NCI-H69 (cell line): ENCODE measurements at places on chromosomes 6 and 20.

DNA sequence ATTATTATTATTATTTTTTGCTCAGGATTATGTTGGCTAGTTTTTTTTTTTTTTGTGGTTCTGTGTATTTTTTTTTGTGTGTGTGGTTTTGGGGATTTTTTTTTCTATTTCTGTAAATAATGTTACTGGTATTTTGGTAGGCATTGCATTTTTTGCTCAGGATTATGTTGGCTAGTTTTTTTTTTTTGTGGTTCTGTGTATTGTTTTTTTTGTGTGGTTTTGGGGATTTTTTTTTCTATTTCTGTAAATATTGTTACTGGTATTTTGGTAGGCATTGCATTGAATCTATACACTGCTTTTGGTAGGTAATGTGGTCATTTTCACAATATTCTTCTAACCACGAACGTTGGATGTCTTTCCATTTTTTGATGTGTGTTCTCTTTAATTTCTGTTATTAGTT, 17.4 kb downstream of the PHF3 start:
- no peak for DNase-seq

DNA sequence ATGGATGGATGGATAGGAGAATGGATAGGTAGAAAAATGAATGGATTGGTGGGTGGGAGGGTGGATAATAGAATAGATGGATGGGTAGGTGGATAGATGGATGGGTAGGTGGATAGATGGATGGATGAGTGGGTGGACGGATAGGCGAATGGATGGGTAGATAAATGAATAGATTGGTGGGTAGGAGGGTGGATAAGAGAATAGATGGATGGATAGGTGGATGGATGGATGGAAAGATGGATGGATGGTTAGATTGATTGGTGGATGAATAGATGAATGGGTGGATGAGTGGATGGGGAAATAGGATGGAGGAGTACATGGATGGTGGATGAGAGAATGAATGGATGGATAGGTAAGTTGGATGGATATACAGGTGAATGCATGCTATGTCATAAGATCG, 110.5 kb downstream of the CEBPB start:
- DNase-seq, result no peak

GRCh38 chr6:32194388-32194787, 1.9 kb upstream of the GPSM3 start:
- no peak for DNase-seq

GRCh38 chr6:122622479-122622878, 12.3 kb downstream of the PKIB start:
- DNase-seq, result peak; percentile 99

DNA sequence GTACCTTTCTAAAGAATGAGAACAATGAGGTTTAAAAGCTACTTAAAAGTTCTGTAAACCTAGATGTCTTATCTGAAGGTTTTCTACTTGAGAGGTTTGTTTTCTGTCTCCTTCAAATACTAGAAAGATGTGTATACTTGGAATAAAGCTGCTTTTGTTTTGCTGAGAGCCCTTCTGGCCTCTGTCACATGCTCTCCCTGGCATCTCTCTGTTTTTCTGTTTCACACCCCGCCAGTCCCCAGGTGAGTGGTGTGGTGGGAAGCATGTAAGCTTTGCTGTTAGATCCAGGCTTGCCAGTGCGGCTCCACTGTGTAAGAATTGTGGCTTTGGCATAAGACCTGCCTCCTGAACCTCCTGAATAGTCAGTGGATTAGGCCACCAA, 56.8 kb downstream of the SNX9 start:
- DNase-seq, result no peak

GRCh38 chr6:92979281-92979680, 440.1 kb downstream of the EPHA7 start:
- peak; percentile 38 for DNase-seq

- no peak for DNase-seq
Observed at GRCh38 chr6:96889146-96889545, 8.5 kb downstream of the NDUFAF4 start.

GRCh38 chr6:136669299-136669699, 119.1 kb upstream of the MAP7 start:
- peak; percentile 69 for DNase-seq

GRCh38 chr20:51388756-51389542, 153.6 kb downstream of the NFATC2 start:
- DNase-seq, result no peak

DNA sequence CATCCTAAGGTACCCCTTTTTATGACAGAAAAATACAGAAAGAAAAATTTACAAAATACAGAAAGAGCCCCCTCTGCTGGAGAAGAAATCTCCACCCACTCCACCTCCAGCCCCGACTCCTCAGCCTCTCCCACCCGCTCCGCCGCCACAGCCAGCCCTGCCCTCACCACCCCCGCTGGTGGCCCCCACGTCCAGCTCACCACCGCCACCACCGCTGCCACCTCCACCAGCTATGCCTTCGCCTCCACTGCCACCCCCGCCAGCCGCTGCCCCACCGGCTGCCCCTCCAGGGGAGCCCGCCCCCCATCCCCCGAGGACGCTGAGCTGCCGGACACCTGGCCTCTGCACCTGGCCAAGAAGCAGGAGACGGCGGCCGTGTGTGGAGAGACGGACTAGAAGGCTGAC, 17.7 kb downstream of the WFDC2 start:
- DNase-seq, result peak; percentile 7

DNA sequence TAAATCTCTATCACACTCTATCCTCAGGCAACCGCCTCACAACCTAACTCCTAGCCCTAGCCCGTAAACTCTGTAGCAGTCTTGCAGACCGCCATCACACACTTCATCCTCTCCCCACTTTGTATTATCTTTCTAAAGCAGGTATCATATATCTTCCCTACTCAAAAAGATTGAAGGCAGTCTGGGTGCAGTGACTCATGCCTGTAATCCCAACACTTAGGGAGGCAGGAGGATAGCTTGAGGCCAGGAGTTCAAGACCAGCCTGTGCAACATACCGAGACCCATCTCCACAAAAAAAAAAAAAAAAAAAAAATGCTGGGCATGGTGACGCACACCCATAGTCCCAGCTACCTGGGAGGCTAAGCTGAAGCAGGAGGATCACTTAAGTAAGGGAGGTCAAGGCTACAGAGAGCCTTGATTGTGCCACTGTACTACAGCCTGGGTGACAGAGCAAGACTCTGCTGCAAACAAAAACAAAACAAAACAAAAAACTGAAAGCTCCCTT, 22.9 kb downstream of the RANBP9 start:
- DNase-seq, result no peak

- no peak for DNase-seq
Observed at GRCh38 chr20:57476084-57476526, 48.8 kb downstream of the CTCFL start.

GRCh38 chr6:35018746-35019145, 122.4 kb downstream of the TCP11 start:
- DNase-seq, result no peak

GRCh38 chr6:144340541-144341371, 55.6 kb downstream of the UTRN start:
- no peak for DNase-seq

GRCh38 chr20:18747090-18747489, 66.5 kb upstream of the SCP2D1 start:
- no peak for DNase-seq

DNA sequence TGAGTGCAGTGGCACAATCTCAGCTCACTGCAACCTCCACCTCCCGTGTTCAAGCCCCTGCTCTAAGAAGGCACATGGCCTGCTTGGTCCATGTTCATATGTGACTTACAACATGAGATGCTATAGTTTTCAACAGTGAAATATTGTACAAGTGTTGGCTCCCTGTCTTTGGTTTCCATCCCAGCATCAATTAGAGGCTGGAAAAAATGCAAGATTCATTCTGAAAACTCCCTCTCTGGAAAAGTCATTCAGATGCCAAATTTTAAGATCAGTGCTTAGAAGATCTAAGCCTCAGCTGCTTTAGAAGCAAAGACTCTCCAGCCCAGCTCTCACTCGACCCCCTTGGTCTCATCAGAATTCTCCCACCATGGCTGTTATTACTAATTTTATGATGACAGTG, 398.9 kb downstream of the KIF16B start:
- DNase-seq, result no peak

DNA sequence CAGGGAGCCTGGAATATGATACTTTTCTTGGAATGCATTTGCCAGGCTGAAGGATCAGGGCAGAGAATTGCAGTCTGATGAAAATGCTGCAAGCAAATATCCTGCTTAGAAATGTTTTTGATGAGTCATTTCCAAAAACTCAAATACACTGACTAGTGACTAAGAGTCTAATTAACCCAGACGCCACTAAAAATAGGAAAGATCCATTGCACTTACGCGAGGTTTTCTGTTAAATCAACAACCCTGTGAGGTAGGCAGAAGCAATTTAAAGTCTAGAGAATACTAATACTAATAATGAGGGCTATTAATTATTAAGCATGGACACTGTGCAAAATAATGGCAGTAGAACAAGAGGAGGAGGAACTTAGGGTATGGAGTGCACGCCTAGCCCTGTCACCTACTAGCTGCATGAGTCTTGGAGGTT, 130.1 kb upstream of the DOK5 start:
- DNase-seq, result peak; percentile 2

DNA sequence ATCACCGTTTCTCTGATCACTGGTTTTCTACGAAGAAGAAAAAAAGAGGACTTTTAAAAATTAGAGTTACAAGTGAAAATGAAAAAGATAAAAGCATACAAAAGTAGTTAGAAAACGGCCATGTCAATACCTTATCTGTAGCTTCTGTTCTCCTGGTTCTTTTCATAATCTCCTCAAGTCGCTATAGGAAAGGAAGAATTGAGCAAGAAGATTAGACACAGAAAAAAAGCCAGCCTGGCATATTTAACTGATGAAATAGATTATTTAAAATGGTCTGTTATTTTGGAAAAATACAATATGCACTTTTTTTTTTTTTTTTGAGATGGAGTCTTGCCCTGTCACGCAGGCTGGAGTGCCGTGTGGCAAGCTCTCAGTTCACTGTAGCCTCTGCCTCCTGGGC, 70.2 kb upstream of the BCLAF1 start:
- DNase-seq, result no peak

- peak; percentile 13 for DNase-seq
Observed at GRCh38 chr6:87698547-87699006, 3.5 kb downstream of the AKIRIN2 start.

DNA sequence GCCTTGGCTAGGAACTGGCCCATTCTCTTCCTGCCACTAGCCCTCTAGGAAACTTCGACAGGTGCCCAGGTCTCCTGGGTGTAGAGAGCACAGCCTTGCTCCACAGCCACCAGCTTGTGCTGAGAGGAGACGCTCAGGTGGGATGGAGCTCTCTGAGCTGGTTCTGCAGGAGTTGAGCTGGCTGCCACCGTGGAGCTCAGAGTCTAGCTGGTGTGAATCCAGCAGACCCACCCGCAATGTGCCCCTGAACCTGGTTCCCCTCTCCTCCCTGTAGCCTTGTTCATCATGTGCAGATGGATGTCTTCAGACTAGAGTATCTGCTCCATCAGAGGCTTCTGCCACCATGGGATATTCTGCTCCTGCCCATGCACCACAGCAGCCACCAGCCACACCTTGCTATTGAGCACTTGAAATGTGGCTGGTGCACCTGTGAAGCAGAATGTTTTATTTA, 222.5 kb downstream of the SYNDIG1 start:
- DNase-seq, result no peak

DNA sequence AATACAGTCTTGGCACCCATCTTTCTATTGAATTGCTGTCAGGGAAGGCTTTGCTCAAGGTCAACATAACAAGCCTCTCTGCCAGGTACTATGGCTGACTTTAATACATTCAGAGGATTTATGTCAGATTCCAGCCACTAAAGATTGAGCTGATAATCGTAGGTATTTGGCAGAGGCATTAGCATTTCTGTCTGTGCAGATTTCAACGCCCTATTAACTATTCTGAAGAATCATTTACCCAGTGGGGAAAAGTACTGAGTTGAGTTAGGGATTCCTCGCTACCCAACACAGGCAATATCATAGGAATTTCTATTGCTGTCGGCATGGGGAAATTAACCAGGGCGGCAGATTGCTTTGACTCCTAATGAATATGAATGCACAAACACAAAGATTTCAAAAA, 233.7 kb upstream of the SPTLC3 start:
- no peak for DNase-seq
